ENCODE measurements at places on chromosomes 5 and 9. TPM values are rescaled to one million over a fixed set of nuclear protein-coding genes. Genes with fewer than 3 reads are reported as not detected.
A peak's percentile ranks its signal among the peaks of the same experiment; 100 is the strongest.

DNA sequence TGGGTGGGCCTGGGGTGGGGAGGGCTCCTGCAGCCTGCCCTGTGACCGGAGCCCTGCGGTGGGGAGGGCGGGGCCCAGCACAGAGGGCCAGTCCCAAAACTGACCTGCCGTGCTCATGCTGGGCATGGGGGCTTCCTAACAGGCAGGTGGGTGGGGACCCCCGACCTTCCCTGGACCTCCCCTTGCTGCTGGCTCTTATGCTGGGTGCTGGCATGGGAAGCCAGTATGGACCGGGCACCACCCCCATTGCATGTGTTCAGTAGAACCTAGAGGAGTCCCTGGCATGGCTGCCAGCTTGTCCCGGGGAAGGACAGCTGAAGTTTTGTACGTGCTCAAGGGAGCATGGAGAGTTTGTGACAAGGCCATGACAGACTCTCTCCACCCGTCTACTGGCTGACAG, 37.1 kb downstream of the WNK2 start:
- H3K4me3 ChIP-seq = no peak overlapping the region
- H3K27ac ChIP-seq = no peak overlapping the region
- H3K36me3 ChIP-seq = no peaks in the 10 kb centered on the region
- DNase-seq = no peak
- peaks cover 14% of the 10 kb centered on the region for H3K4me1 ChIP-seq

- DNase-seq = no peak
- no peaks in the 10 kb centered on the region for H3K27me3 ChIP-seq
- no peak overlapping the region for H3K4me3 ChIP-seq
- no peaks in the 10 kb centered on the region for H3K4me1 ChIP-seq
- H3K27ac ChIP-seq = no peak overlapping the region
Observed at GRCh38 chr5:162654661-162655405, 587.3 kb downstream of the GABRG2 start.

DNA sequence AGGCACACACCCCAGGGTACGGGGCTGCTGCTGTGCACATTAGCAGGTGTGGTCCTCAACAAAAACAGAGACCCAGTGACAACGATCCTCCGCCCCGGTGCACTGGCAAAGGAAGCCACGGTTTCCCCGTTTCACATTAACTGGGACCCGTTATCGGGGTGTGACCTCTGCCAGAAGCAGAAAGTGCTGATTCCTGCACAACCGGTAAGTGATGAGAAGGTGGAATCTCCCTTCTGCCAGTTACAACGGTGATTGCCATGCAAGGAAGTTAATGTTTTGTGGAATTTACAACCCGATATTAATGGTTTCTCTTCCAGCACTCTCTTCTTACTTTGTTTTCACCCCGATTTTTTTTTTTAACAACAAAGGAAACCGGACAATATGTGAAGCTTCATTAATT, 294.9 kb upstream of the IRX1 start:
- peaks cover 29% of the 10 kb centered on the region for H3K4me1 ChIP-seq
- peaks cover 3% of the 10 kb centered on the region for H3K36me3 ChIP-seq
- no peak overlapping the region for H3K4me3 ChIP-seq
- no peak for DNase-seq
- H3K27me3 ChIP-seq = peaks cover 5% of the 10 kb centered on the region

GRCh38 chr5:150189326-150189725, 536 bp upstream of the SLC6A7 start:
- H3K27me3 ChIP-seq = peaks cover 67% of the 10 kb centered on the region
- peak overlapping the region; percentile 42 for H3K4me3 ChIP-seq
- no peak overlapping the region for H3K27ac ChIP-seq
- peaks cover 8% of the 10 kb centered on the region for H3K4me1 ChIP-seq
- DNase-seq = no peak

GRCh38 chr5:83991566-83992224, 271.0 kb upstream of the HAPLN1 start:
- no peak overlapping the region for H3K4me3 ChIP-seq
- no peaks in the 10 kb centered on the region for H3K27me3 ChIP-seq
- no peaks in the 10 kb centered on the region for H3K36me3 ChIP-seq
- H3K4me1 ChIP-seq = peaks cover 9% of the 10 kb centered on the region
- no peak for DNase-seq

- H3K4me1 ChIP-seq = no peaks in the 10 kb centered on the region
- H3K27me3 ChIP-seq = no peaks in the 10 kb centered on the region
- no peak overlapping the region for H3K27ac ChIP-seq
- no peak for DNase-seq
Observed at GRCh38 chr5:130323804-130324454, 419.7 kb downstream of the CHSY3 start.

GRCh38 chr9:9124616-9125015, 1325.0 kb upstream of the DMAC1 start:
- peaks cover 4% of the 10 kb centered on the region for H3K27me3 ChIP-seq
- no peak for DNase-seq
- H3K36me3 ChIP-seq = no peaks in the 10 kb centered on the region
- no peaks in the 10 kb centered on the region for H3K4me1 ChIP-seq

DNA sequence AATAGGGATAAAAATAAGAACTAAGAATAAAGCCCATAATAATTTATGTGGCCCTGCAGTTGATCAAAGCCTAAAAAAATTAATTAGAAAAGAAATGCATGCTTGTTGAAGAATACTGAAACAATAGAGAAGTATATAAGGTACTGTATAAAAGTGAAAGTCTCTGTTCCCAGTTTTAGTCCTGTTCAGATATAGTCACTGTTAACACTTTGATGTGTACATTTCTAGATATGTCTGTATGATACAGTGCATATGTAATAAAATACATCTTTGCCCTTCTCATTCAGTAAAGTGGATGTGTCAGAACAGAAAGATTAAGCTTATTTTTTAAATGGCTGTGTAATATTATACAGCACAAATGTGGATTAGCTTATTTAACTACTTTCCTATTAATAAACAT, 4.1 kb downstream of the C9orf85 start:
- no peak for DNase-seq
- peaks cover 8% of the 10 kb centered on the region for H3K36me3 ChIP-seq
- H3K4me3 ChIP-seq = no peak overlapping the region
- peaks cover 30% of the 10 kb centered on the region for H3K4me1 ChIP-seq
- no peak overlapping the region for H3K27ac ChIP-seq
- no peaks in the 10 kb centered on the region for H3K27me3 ChIP-seq

GRCh38 chr5:132052520-132052919, 7.9 kb upstream of the IL3 start:
- H3K27me3 ChIP-seq = peaks cover 18% of the 10 kb centered on the region
- H3K27ac ChIP-seq = no peak overlapping the region
- no peak for DNase-seq
- H3K4me3 ChIP-seq = no peak overlapping the region
- no peaks in the 10 kb centered on the region for H3K4me1 ChIP-seq
- H3K36me3 ChIP-seq = no peaks in the 10 kb centered on the region

- no peak overlapping the region for H3K27ac ChIP-seq
- H3K27me3 ChIP-seq = peaks cover 93% of the 10 kb centered on the region
- no peaks in the 10 kb centered on the region for H3K36me3 ChIP-seq
- peaks cover 13% of the 10 kb centered on the region for H3K4me1 ChIP-seq
- H3K4me3 ChIP-seq = no peak overlapping the region
Observed at GRCh38 chr5:77960863-77961396, 184.8 kb upstream of the TBCA start.

- no peaks in the 10 kb centered on the region for H3K4me1 ChIP-seq
- H3K27me3 ChIP-seq = peaks cover 25% of the 10 kb centered on the region
- DNase-seq = no peak
- H3K36me3 ChIP-seq = no peaks in the 10 kb centered on the region
- H3K4me3 ChIP-seq = no peak overlapping the region
Observed at GRCh38 chr9:101191723-101192122, 163.2 kb downstream of the PLPPR1 start.

- no peak for DNase-seq
- no peaks in the 10 kb centered on the region for H3K36me3 ChIP-seq
- H3K4me1 ChIP-seq = peaks cover 13% of the 10 kb centered on the region
- no peak overlapping the region for H3K27ac ChIP-seq
- H3K4me3 ChIP-seq = no peak overlapping the region
- peaks cover 79% of the 10 kb centered on the region for H3K27me3 ChIP-seq
Observed at GRCh38 chr5:62038024-62038423, 268.0 kb upstream of the KIF2A start.

DNA sequence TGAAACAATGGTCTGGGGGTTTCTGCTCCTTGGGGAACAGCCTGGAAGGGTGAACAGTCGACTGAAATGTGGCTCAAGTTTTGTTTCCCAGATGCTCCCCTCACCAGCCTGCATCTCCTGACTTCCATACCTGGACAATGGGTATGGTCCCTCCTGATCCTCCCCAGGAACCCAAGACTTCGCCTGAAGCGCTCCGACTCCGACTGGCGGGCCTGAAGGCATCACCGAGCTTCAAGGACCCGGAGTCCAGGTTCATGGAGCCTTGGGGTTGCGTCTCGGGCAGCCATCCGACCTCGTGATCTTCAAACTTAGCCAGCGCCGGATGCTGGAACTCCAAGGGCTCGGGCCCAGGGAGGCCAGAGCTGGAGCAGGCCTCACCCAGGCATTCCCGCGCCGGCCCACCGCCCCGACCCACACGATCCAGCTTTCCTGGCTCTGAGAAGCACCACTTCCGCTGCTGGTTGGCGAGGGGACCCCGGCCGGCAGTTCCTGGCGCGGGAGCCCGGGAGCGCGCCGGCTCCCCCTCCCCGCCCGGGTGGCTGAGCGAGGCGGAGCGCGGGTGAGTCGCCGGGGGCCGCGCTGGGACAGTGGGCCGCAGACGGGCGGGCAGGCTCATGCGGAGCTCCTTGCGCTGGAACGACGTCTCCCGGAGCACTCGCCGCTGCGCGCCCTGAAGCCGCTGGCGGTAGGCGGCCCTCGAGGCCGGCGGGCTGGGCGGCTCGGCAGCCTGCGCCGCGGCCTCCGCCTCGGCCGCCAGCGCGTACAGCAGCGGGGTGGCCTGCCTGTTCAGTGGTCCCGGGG, 5.2 kb downstream of the SHROOM1 start:
- no peaks in the 10 kb centered on the region for H3K36me3 ChIP-seq

- H3K4me3 ChIP-seq = no peak overlapping the region
- DNase-seq = no peak
- no peaks in the 10 kb centered on the region for H3K4me1 ChIP-seq
- peaks cover 69% of the 10 kb centered on the region for H3K27me3 ChIP-seq
Observed at GRCh38 chr5:170087168-170087817, 18.4 kb upstream of the FOXI1 start.

ARRDC3 gene
- 49.9 TPM for total RNA-seq

SLC6A19 gene
- total RNA-seq = not detected

DDX4 gene
- 0.18 TPM for total RNA-seq

ZNF782 gene
- total RNA-seq = 10.8 TPM

PCSK5 gene
- 13.5 TPM for total RNA-seq

GABRA1 gene
- total RNA-seq = not detected

MAN1B1 gene
- 65.1 TPM for total RNA-seq
